ENCODE measurements at places on chromosomes 12 and 14. TPM values are rescaled to one million over a fixed set of nuclear protein-coding genes. Genes with fewer than 3 reads are reported as not detected.

Gene ARHGDIB
- 31.7 TPM for polyA plus RNA-seq

- DNase-seq = no peak
Measured at GRCh38 chr12:76010732-76011458, 20.7 kb downstream of the PHLDA1 start.

- DNase-seq = peak; percentile 99
Measured at GRCh38 chr12:63917864-63918799, 73.6 kb downstream of the SRGAP1 start.

DNA sequence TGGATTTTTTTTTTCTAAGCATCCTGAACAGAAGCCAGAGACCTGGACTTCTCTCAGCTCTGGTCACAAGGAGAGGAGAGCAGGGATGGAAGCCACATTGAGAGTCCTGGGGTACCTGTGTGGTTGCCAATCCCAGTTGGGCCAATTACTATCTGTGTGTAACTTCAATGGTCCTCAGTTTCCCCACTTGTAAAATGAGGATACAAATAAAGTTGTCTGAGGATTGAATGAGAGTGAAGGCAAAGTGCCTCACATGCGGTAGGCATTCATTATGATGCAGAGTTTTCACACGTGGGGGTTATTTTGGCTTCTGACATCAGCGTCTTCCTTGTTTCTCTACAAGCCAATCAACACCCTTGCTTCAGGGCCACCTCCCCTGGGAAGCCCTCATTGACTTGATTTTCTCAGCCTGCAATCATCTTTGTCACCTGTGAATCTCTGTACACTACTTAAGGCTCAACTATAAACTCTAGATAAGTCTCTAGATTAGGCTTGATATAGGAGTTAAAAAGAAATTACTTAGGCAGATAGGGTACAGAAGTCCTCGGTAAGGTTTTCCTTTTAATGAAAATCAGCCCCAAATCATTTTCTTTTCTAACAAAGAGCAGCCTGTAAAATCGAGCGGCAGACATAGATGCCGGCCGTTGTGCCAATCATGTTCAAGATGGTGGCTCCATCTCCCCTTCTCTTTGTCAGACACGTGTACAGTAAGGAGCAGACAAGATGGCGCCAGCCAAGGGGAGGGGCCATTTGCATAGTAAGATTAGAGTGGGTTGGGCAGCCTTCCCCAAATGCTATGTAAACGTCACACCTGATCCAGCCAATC is 37.8 kb upstream of the FICD start:
- no peak for DNase-seq

GRCh38 chr12:92810370-92810769 is 107.6 kb downstream of the PLEKHG7 start:
- no peak for DNase-seq

Gene MAP3K9
- polyA plus RNA-seq = 0.36 TPM

- DNase-seq = no peak
Measured at GRCh38 chr12:113030875-113031525, 25.5 kb upstream of the DTX1 start.

Measured in BJ (cell line).